ENCODE measurements at places on chromosomes 2 and 18. TPM values are rescaled to one million over a fixed set of nuclear protein-coding genes. Genes with fewer than 3 reads are reported as not detected.

DNA sequence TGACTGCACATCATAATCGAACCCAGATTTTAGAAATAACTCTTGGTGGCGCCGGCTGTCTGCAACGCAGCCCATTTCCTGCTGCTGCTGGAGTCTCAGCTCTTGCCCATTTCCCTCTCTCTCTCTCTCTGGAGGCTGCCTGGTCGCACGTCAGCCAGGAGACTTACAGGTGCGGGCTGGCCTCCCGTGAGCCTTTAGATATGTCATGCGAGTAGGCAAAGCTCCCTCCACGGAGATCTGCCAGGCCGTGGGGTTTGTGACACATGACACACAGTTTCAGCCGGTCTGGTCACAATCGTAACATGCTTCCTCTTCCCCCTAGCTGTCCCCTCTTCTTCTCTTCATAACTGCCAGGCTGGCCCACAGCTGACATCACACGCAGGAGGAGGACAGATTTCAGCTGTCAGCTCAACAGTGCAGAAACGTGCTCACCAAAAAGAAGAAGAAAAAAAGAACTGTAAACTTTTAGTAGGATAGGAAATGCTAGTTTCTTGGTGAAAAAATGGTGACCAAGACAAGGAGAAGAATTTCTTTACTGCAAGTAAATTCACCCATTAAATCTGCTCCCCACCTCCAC lies 489.3 kb downstream of the ZNF516 start:
- no peaks in the 10 kb centered on the region for H3K4me1 ChIP-seq
- no peak overlapping the region for H3K4me3 ChIP-seq
- no peaks in the 10 kb centered on the region for H3K36me3 ChIP-seq
- no peak for DNase-seq

DNA sequence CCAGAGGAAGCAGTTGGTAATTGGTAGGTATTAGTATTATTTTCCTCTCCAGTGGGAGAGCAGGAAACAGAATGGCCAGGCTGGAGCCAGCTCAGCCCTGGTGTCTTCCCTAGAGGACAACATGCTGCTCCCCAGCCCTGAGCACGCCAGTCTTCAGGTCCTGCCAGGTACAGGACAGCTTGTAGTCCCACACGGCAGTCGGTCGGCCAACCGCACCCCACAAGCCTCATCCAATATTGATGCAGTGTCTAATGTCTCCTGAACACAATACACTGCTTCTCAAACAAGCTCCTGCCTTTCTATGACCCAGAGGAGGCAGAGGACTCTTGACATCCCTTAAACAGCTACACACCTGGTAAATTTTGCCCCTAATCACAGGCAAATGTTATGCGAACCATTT lies 71.0 kb upstream of the PPP1CB start:
- no peak overlapping the region for H3K27ac ChIP-seq
- no peaks in the 10 kb centered on the region for H3K27me3 ChIP-seq
- peaks cover 11% of the 10 kb centered on the region for H3K4me1 ChIP-seq
- no peaks in the 10 kb centered on the region for H3K36me3 ChIP-seq

GRCh38 chr2:1605102-1606045 lies 138.9 kb downstream of the PXDN start:
- H3K27me3 ChIP-seq: no peaks in the 10 kb centered on the region
- no peak overlapping the region for H3K27ac ChIP-seq
- no peak for DNase-seq
- no peak overlapping the region for H3K4me3 ChIP-seq
- no peaks in the 10 kb centered on the region for H3K36me3 ChIP-seq

DNA sequence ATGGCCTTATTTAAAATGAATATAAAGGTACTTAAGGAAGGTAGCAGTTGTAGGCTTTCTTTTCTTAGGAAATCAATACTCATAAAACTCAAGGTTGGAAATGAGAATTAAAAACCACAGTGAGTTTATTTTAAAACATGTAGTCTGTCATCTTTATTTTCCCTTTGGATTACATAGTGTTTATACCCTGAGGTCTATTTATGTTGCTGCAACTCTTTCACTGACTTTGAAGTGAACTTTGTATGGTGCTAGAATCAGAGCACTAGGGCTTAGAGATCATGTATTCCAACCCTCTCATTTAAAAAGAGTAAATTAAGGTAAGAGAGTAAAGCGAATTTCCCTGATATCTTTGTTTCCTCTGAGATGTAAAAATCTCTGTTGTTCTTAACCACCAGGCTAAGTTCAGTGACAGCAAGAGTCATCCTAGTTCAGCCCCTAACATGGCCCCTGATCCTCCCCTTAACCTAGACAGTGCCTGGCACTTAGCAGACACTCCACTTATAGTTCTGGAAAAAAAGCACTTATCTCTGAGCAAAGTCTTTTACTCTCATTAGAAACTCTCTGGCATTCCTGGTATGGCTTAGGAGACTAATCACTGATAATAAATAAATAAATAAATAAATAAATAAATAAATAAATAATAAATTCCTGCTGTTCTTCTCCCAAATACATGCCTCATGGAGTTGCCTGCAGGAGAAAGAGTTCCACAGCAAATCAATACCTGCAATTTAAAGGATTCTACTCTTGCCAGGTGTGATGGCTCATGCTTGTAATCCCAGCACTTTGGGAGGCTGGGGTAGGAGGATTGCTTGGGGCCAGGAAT lies 33.0 kb upstream of the PPP1R1C start:
- no peak overlapping the region for H3K27ac ChIP-seq
- no peaks in the 10 kb centered on the region for H3K4me1 ChIP-seq
- H3K27me3 ChIP-seq: peaks cover 2% of the 10 kb centered on the region

- peaks cover 5% of the 10 kb centered on the region for H3K36me3 ChIP-seq
- H3K27ac ChIP-seq: no peak overlapping the region
- H3K4me1 ChIP-seq: peaks cover 12% of the 10 kb centered on the region
- peaks cover 86% of the 10 kb centered on the region for H3K27me3 ChIP-seq
- DNase-seq: no peak
Observed at GRCh38 chr2:20668871-20669475, 2.0 kb downstream of the GDF7 start.

DNA sequence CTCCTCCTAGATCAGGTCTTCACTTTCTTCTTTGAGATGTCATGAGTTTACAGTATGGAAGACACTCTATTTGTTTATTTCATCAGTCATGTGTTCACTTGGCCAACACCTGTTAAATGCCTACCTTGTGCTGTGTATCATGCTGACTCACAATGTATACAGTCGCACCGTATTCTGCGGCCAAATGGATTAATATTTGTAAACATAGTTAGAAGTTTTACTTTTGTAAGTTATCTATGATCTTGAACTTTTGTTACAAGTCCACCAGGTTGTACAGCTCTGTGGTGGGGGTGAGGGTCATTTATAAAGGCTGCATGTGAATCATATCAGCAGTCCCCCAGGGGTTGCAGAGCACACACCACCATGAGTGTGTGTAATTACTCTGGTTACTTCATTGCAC lies 408.7 kb upstream of the NRP2 start:
- no peak overlapping the region for H3K4me3 ChIP-seq
- H3K36me3 ChIP-seq: no peaks in the 10 kb centered on the region
- no peaks in the 10 kb centered on the region for H3K27me3 ChIP-seq

DNA sequence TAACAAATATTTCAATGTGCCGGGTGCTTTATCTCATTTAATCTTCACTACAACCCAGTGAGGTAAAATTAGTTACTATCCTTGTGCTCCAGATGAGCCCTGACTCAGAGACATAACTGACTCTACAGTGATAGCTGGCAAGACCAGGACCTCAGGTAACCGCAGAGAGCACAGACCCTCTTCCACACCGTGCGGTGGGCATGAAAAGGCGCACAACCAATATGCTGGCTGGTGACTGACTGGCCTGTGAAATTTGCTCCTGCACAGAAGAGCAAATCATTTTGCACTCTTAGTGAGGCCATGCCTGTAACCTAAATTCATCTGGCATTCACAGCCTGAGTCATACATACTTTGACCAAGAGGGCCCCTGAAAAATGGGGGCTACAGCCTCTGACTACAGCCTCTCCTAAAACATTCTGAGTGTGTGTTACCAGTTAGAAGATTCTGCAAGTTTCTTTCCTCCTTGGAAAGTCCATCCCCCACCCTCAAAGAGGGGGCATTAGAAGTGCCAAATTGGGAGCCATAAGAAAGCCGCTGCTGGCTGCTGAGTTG lies 22.4 kb upstream of the MSGN1 start:
- H3K27me3 ChIP-seq: no peaks in the 10 kb centered on the region
- H3K4me3 ChIP-seq: no peak overlapping the region

DNA sequence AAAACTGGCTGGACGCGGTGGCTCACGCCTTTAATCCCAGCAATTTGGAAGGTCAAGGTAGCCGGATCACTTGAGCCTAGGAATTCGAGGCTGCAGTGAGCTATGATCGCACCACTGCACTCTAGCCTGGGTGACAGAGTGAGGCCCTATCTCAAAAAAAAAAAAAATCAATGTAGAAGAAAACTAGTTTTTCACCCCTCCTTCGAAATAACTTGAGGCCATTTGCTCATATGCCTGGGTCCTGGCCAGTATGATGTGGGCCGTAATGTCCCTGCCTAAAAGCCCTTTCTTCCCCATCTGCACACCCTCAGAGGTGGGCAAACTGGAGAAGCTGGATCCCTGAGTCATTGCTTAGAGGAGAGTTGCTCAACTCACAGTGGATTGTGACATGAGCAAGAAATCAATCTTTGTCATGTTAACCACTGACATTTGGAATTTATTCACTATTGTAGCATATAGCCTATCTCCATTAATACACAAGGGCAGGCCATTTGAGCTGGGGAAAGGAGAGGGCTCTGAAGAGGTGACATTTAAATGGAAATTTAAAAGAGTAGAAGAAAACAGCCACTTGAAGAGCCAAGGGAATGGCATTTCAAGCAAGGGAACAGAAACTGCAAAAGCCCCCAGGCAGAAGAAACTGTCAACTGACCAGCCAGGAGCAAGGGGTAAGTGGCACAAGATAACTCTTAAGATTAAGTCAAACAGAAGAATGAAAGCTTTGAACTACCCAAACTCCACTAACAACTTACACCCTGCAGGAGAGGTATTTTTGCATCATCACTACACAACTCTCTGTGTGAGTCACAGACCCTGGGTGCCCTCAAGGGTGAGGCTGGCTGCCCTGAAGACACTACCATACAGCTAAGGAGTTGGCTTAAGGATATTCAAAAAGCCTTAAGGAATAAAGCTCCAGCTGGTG lies 7.6 kb upstream of the METTL21A start:
- no peaks in the 10 kb centered on the region for H3K4me1 ChIP-seq
- H3K36me3 ChIP-seq: no peaks in the 10 kb centered on the region
- H3K27ac ChIP-seq: no peak overlapping the region
- H3K4me3 ChIP-seq: no peak overlapping the region

GRCh38 chr2:71402427-71402826 lies 50.9 kb upstream of the DYSF start:
- no peaks in the 10 kb centered on the region for H3K4me1 ChIP-seq
- no peaks in the 10 kb centered on the region for H3K27me3 ChIP-seq
- no peak overlapping the region for H3K4me3 ChIP-seq
- H3K27ac ChIP-seq: no peak overlapping the region

DNA sequence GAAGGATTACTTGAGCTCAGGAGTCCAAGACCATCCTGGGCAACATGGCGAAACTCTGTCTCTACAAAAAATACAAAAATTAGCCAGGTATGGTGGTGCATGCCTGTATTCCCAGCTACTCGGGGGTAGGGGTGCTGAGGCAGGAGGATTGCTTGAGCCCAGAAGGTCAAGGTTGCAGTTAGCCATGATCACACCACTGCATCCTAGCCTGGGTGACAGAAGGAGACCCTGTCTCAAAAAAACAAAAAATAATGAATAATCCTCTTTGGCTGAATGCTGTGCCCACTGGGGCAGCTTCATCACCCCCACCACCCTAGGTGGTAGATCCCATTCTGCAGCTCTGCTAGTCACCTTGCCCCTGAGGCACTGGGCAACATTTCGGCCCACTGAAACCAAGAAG lies 109.4 kb downstream of the ZFP36L2 start:
- H3K36me3 ChIP-seq: no peaks in the 10 kb centered on the region
- no peak overlapping the region for H3K4me3 ChIP-seq
- no peaks in the 10 kb centered on the region for H3K27me3 ChIP-seq
- no peak for DNase-seq
- H3K4me1 ChIP-seq: no peaks in the 10 kb centered on the region

- H3K27ac ChIP-seq: no peak overlapping the region
- DNase-seq: no peak
- H3K27me3 ChIP-seq: no peaks in the 10 kb centered on the region
- no peak overlapping the region for H3K4me3 ChIP-seq
- H3K4me1 ChIP-seq: no peaks in the 10 kb centered on the region
Observed at GRCh38 chr2:129055824-129056223, 737.2 kb upstream of the HS6ST1 start.

DNA sequence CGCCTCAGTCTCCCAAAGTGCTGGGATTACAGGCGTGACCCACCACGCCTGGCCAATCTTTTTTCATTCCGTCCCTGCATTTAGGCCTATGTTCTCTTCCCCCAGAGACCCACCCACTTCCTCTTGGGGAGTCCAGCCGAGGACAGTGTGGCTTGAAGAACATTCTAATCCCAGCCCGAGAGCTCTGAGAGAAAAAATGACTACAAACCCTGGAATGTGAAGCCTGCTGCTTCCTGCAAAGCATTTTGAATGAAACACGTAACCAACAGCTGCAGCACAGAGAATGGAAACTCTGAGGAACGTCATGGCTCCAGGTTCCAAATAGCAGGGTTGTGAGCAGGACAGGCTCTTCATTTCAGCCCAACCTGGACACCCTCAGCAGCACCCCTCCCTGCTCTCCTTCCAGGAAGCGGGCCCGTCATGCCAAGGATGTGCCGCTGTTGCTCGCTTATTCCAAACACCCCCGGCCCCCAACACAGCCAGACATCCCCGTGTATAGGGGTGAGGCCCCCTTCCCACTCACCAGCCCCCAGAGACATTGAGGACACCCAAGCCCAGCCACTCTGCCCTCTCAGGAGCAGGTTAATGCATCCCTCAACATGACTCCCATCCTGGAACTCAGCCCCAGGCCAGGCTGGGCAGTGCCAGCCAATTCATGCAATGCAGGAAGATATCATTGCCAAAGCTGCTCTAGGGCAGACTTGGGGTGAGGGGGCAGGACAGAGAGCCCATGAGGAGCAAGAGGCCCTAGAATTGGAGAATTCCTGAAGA lies 139.8 kb downstream of the ZFP36L2 start:
- no peaks in the 10 kb centered on the region for H3K4me1 ChIP-seq
- no peak for DNase-seq
- no peak overlapping the region for H3K27ac ChIP-seq

- H3K27ac ChIP-seq: no peak overlapping the region
- DNase-seq: no peak
- H3K4me3 ChIP-seq: no peak overlapping the region
- no peaks in the 10 kb centered on the region for H3K36me3 ChIP-seq
- H3K27me3 ChIP-seq: no peaks in the 10 kb centered on the region
Observed at GRCh38 chr18:70234667-70235459, 29.4 kb upstream of the RTTN start.

- no peaks in the 10 kb centered on the region for H3K27me3 ChIP-seq
- no peak overlapping the region for H3K27ac ChIP-seq
- H3K36me3 ChIP-seq: no peaks in the 10 kb centered on the region
- H3K4me3 ChIP-seq: no peak overlapping the region
- DNase-seq: no peak
Observed at GRCh38 chr2:160482673-160483072, 10.9 kb downstream of the RBMS1 start.

GRCh38 chr2:11748018-11748860 lies 1.8 kb downstream of the LPIN1 start:
- no peak overlapping the region for H3K27ac ChIP-seq
- no peak overlapping the region for H3K4me3 ChIP-seq
- H3K27me3 ChIP-seq: no peaks in the 10 kb centered on the region
- peaks cover 13% of the 10 kb centered on the region for H3K4me1 ChIP-seq
- DNase-seq: no peak

- H3K27me3 ChIP-seq: no peaks in the 10 kb centered on the region
- DNase-seq: no peak
- no peaks in the 10 kb centered on the region for H3K36me3 ChIP-seq
- H3K27ac ChIP-seq: no peak overlapping the region
Observed at GRCh38 chr2:121960251-121960650, 204.8 kb downstream of the TSN start.

Gene CCDC141
- total RNA-seq: 21.6 TPM

Gene APLF
- total RNA-seq: 4.9 TPM

Gene DDX18
- 111 TPM for total RNA-seq

Gene PRKAG3
- total RNA-seq: not detected
